ENCODE measurements at places on chromosomes 3 and 15.

DNA sequence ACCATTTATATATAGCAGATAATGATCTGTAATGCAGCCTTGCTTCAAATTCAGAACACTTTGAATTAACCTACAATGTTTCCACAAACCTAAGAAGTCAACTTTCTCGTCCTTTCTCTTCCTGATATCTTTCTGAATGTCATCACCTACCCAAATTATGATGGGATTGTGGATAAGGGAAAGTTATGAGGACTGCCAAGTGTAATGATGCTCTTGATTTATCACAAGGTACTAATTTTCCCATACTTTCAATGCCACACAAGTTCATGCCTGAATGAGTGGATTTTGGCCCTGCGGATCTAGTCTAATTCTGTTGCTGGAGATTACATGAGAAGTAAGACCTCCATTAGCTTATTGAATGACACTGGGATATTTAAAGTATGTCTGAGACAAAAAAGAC lies 82.6 kb upstream of the NANOGP8 start:
- no peak for DNase-seq

GRCh38 chr15:78392430-78392829 lies 45.6 kb upstream of the IREB2 start:
- peak; percentile 33 for DNase-seq

- DNase-seq = no peak
Observed at GRCh38 chr3:161957467-161957866, 460.9 kb downstream of the OTOL1 start.

GRCh38 chr3:94794563-94794962 lies 731.7 kb downstream of the NSUN3 start:
- no peak for DNase-seq

DNA sequence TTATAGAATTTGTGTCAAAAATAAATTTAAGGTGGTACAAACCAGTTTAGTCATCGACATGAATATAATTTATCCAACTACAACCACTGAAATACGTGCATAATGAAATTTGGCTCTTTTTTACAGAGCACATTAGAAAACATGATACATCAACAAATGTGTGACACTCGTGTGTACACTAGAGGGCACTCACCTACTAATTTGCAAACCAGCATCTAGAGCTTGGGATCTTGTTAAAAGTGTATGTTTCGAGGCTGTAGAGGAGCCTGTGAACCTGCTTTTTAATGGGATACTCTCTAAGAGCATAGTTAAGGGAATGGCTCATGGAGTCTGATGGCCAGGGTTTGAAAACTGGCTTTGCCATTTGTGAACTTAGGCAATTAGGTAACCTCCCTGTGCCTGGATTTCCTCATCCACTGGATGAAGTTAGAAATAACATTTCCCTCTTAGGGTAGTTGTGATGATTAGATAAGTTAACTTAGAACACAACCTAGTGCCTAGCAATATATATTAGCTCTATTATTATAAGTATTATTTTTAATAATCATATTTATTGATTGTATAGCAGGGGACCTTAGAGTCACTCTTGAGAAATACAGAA lies 8.8 kb upstream of the CPOX start:
- peak; percentile 77 for DNase-seq

- DNase-seq = no peak
Observed at GRCh38 chr15:70042553-70043214, 55.0 kb downstream of the TLE3 start.

GRCh38 chr15:76060118-76060989 lies 569 bp downstream of the TMEM266 start:
- no peak for DNase-seq

- no peak for DNase-seq
Observed at GRCh38 chr3:28247286-28247685, 5.9 kb downstream of the CMC1 start.

- DNase-seq = no peak
Observed at GRCh38 chr15:42050484-42051255, 29.8 kb upstream of the PLA2G4E start.

DNA sequence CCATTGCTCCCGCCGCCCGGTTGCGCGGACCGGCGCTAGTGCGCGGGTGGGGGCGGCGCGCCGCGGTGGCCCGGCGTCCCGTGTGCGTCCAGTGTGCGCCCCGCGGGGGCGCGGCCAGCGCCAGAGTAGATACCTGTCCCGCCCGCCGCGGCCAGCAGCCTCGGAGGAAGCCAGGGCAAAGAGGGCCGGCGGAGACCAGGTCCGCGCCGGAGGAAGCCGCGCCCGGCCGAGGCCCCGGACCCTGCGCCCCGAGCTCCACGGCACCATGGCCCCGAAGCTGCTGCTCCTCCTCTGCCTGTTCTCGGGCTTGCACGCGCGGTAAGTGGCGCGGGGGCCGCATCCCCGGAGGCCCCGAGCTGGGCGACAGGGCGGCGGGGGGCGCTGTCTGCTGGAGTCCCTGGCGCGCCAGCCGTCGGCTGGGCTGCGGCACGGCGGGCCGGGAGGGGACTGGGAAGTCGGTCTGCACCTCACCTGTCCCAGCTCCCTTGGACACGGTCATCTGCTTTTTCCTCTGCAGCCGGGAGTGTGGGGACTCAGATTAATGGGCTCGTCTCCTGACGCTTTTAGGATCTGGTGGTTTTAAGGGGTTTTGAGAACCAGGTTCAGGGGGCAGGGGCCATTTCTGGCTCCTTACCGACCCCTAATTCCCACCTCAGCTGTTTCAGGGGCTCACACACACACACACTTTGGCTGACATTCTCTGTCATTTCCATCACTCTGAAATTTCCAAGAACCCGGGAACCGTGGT lies 464 bp downstream of the GABRG3 start:
- no peak for DNase-seq

DNA sequence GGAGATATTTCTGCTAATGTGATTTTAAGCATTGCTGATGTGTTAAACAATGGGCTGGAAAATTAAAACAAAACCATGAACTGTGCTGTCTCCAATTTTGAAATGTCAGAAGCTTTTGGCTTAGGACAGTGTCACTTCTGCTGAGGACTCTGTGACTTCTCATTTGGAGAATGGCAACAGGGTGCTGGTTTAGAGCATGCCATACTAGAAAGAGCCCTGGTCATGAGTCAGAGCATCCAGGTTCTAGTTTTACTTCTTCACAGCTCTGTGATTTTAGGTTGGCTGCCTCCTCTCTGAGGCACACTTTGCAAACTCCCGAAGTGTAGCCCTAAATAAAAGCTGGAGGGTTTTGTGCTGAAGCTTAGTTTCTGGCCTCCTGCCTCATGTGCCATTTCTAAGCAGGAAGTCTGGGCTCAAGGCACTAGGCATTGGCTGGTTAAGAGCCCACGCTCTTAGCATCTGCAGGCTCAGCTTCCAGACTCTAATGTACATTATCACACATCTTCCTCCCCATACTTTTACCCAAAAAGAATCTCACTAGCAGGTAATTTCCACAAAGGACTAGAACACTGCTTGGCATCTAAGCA lies 193.8 kb downstream of the CNTN3 start:
- no peak for DNase-seq

DNA sequence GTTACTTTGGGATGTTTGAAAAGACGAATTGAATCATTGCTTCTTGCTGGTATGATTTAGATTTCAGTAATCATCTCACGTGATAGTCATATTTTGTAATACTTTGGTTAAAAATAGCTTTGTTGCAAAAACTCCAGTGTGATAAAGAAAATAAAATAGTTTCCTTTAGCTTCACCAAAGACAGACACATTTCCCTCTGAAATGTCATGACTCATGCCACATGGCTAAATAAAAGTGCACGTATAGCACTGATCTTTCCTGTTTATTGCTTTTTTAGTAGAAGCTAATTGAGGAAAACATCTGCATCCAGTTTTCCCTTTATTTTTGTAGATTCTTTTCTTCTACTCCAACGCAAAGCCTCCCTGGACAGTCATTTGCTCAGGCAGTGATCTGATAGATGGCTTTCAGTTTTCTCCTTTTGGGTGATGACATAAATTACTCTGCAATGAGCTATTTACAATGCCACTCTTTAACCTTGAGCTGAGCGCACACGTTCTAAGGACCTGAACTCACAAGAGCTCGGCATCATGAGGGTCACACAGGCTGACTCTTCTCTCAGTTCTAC lies 84.9 kb downstream of the ARNT2 start:
- DNase-seq = no peak

- DNase-seq = no peak
Observed at GRCh38 chr15:33639456-33639855, 328.7 kb downstream of the RYR3 start.

DNA sequence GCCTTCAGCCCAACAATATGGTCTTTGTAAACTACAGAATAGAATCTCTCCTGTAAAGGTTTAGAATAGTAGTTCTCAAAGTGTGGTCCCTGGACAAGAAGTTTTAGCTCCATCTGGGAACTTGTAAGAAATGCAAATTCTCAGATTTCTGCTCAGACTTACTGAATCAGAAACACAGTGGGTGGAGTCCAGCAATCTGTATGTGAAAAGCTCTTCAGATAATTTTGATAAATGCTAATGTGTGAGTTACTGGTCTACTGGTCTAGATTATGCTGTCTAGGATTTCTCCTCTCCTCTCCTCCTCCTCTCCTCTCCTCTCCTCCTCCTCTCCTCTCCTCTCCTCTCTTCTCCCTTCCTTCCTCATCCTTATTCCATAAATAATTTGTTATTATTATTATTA lies 57.5 kb downstream of the RBMS3 start:
- no peak for DNase-seq

GRCh38 chr3:107716734-107717133 lies 194.0 kb downstream of the BBX start:
- DNase-seq = no peak

DNA sequence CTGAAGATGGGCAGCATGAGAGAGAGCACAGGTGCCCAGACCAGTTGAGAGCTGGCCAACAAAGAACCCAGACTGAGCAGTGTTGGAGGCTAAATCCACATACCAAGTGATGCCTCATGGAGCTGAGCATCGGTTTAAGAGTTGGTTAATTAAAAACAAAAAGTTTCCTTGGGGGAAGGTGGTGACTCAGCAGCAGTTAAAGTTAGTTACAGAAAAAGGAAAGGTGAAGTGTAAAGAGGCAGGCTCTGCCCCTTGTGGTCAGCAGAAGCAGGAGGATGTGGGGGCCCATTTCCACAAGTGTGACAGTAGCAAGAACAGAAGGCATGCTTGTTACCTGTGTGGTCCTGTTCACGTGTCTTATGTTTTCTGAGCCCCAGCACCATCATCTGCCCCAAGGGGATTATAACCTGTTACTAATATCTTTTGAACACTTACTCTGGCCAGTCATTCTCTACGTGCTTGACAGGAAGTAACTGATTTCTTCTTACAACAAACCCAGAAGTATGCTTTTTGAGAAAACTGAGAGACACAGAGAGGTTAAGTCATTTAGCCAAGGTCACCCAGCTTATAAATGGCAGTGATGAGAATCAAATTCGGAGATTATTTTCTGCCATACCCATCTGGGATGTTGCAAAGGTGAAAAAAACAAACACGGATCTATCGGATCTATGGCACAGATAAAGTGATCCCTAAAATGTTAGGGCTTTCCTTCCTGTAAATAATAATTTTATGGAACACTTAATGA lies 91.0 kb downstream of the EPHB1 start:
- no peak for DNase-seq

GRCh38 chr3:108661699-108662098 lies 72.2 kb downstream of the DZIP3 start:
- no peak for DNase-seq

DNA sequence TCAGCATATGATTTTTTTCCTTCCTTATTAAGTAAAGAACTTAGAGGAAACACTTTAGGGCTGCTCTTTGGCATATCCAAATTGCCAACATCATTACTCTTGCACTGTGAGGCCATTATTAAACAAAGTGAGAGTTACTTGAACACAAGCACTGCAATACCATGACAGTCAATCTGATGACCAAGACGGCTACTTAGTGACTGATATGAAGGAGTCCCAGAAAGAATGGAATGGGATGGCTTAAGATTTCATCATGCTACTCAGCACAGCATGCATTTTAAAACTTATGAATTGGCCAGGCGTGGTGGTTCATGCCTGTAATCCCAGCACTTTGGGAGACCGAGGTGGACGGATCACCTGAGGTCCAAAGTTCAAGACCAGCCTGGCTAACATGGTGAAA lies 55.2 kb downstream of the FAM98B start:
- DNase-seq = no peak

DNA sequence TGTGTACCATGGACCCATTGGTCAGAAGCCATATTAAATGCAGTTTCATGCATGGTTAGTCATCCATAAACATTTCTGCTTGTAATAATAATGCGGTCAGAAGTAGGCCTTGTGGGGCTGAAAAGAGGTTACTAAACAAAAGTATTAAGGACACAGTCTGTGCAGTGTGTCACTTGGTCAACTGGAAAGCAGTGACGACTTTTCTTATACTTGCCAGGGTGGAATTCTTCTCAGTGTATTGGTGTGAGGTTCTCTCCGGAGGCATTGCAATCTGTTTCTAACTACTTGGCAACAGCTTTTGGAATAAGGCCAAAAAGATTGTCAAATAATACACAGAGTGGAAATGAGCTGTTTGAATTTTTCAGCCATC lies 46.8 kb downstream of the CHL1 start:
- no peak for DNase-seq

DNA sequence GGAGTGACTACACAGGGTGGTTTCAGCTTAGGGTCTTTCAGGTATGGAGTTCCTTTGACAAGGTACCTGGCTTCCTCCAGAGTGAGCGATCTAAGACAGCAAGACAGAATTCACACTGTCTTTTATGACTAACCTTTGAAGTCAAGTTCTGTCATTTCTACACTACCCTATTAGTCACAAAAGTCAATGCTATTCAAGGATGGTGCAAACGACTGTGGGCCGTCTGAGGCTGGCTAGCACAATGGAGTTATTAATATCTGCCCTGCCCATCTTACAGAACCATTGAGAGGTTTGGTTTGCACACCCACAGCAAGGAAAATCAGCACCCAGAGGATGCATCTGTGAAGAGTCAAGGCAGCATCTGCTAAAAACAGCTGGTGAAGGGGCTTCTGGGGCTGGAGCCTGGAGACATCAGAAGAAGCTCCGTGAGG lies 62.9 kb upstream of the XCR1 start:
- no peak for DNase-seq

- no peak for DNase-seq
Observed at GRCh38 chr3:115499666-115500065, 123.6 kb upstream of the GAP43 start.

DNA sequence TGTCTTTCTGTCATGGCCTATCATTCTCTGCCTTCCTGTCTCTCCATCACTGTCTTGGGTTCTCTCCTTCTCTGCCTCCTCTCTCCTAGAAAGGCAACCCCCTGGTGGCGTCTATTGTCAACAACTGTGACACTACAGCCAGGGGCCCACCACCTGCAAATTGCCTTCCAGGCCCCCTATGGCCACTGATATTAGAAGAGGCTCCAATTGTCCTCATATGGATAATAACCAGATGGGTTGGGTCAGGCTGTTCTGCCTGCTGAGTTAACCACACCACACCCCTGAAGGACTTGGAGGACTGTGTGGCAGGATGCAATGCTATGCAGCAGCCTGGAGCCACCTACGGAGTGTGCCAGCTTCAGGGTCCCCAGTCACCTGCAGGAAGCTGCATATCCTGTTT lies 665.0 kb downstream of the NTRK3 start:
- no peak for DNase-seq

GRCh38 chr15:49306551-49306950 lies 116.5 kb upstream of the FGF7 start:
- no peak for DNase-seq

GRCh38 chr3:42569593-42570142 lies 12.1 kb downstream of the SEC22C start:
- DNase-seq = no peak

GRCh38 chr3:49674497-49674983 lies 389 bp downstream of the APEH start:
- no peak for DNase-seq

Measured in SHP77 (cell line).